ENCODE measurements at places on chromosomes 6 and 20.

GRCh38 chr6:142162780-142163179, 15.7 kb downstream of the VTA1 start:
- DNase-seq = no peak

DNA sequence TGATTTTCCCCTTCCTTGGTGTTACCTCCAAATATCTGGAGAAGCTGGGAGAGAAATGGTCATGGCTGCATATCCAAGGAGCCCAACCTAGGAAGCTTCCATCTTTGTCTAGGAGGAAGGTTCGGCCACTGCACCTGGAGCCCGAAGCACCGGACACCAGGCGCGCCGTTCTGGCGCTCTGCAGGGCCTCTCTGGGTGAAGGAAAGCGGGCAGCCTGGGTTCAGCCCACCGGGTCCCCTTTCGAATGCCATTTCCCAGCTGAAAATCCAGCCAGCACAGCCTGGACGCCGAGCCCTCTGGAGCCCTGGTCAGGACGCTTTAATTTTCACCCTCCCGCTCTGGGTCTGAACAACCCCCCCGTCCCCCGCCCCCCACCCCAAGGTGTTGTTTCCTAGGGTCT, 1.2 kb downstream of the LINC00237 start:
- no peak for DNase-seq

DNA sequence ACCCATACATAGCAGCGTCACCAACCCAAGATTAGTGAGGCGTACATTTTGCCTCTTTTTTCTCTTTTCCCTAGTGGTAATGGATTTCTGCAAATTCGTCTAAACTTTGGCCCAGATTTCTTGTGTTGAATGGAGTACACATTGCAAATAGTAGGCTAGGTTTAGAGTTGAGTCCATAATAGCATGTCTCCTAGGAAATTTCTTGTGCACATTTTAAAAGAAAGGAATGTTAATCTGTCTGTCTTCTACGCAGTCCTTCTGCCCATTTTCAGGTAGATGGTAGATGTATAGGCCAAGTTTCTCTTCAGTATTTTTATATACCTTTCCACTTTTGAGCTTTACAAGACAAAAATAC, 15.7 kb downstream of the TAB2 start:
- no peak for DNase-seq

- no peak for DNase-seq
Measured at GRCh38 chr6:85136310-85136709, 313.6 kb upstream of the NT5E start.

DNA sequence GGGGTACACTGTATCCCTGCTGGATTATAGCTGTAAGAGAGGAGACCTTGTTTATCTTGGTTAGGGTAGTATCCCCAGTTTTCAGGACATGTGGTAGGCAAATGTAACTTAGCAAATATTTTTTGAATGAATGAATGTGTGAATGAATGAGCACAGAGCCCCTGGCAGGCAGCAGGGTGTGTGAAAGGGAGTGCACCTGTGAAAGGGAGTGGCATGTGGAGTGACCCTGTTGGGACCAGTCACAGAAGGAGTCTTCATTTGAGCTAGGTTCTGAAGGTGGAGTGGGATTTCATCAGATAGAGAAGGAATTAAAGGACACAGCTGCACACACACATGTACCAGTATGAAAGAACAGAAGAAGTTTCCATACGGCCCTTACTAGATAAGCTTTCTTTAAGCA, 4.9 kb downstream of the SMAP1 start:
- no peak for DNase-seq

- no peak for DNase-seq
Measured at GRCh38 chr6:21359926-21360325, 233.6 kb upstream of the SOX4 start.

- no peak for DNase-seq
Measured at GRCh38 chr6:147507162-147508041, 1.1 kb upstream of the SAMD5 start.

DNA sequence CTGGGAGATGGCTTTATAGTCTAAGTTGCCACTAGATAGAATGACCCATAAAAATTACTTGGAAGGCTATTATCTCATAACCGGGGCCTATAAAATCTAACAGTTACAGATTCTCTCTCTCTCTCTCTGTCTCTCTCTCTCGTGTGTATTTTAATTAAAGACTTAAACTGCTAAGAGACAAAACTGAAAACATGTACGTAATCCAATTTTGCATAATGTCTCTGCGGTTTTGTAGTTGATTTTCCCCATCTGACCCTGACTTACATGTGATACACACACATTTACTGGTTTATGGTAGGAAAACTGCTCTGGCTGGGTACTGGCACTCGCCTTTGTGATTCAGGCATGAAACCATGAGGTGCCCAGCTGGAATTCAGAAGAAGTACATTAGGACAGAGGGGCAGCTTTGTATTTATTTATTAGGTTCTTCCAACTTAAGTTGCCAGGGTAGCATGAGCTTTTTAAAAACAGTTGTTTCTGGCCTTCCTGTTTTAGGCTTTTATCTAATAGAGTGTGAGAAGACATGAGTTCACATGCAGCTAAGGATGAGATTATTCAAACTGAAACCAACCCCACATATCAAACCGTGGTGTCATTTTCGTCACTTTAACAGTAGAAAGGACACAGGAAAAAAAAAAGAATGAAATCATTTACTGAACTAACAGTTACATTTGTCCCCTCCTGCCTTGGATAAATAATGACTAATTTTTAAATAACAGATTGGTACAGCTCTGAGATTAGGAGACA, 182.5 kb downstream of the GMPR start:
- DNase-seq = no peak

GRCh38 chr6:14146506-14147096, 29.0 kb downstream of the CD83 start:
- no peak for DNase-seq

DNA sequence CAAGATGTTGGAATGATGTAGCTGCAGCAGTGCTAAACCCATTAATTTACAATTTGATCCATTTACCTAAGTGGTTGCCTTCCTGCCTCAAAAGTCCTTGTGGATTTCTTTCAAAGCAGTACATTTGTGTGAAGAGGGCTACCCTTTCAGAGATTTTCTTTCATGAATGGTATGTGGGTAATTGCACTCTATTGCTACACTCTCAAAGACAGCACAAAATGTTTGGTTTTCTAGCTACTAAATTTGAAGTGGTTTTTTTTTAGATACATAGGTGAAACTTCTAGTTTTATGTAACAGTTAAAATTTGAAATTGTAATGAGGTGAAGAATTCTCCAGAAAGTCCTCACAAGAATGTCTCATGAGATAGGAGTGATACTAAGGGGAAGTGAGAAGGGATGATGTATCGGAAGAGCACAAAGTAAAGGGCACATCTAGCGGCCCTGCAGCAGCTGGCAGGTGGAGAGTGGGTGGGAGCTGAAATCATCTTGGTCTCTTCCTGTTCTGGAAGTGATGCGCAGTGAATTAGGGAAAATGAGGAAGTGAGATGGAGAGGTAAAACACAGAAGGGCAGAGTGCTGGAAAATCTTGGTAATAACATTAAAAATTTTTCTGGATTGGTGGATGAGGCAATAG, 236.8 kb upstream of the MAN1A1 start:
- no peak for DNase-seq

- no peak for DNase-seq
Measured at GRCh38 chr6:47680051-47680450, 18.3 kb upstream of the ADGRF4 start.

- no peak for DNase-seq
Measured at GRCh38 chr6:125747589-125748405, 1.6 kb upstream of the HEY2 start.

DNA sequence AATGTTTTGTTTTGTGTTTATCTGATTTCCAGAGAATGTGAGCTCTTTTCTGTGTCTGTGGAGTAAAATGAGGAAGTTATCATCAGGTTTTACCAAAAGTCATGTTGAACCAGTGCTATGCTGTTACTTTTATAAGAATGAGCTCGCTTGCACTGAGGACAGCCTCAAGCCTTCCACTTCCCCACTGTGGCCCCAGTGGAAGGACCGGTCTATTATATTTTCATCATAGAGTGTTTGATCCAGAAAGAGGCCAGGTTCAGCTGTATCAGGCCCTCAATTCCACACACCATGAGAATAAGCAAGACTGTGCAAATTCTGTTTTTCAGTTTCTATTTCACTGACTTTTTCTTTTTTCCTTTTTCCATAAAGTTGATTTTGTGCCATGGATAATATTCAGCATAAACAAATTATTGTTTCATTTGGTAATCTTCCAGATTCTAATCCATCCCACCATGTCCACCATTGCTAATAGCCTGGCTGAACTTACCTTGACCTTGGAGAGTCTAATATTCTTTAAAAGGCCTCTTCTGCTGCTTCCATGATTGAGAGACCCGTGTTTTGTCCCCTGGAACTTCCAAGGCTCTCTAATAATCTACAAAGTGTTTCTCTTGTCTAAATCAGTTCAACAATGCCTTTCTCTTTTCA, 286.2 kb downstream of the THBS2 start:
- DNase-seq = no peak

- DNase-seq = no peak
Measured at GRCh38 chr6:134295953-134296553, 21.9 kb downstream of the SGK1 start.

- DNase-seq = no peak
Measured at GRCh38 chr20:2109425-2110210, 8.0 kb downstream of the STK35 start.

- DNase-seq = no peak
Measured at GRCh38 chr20:8353512-8353911, 221.4 kb downstream of the PLCB1 start.

- DNase-seq = no peak
Measured at GRCh38 chr6:53058388-53059195, 6.6 kb upstream of the FBXO9 start.

DNA sequence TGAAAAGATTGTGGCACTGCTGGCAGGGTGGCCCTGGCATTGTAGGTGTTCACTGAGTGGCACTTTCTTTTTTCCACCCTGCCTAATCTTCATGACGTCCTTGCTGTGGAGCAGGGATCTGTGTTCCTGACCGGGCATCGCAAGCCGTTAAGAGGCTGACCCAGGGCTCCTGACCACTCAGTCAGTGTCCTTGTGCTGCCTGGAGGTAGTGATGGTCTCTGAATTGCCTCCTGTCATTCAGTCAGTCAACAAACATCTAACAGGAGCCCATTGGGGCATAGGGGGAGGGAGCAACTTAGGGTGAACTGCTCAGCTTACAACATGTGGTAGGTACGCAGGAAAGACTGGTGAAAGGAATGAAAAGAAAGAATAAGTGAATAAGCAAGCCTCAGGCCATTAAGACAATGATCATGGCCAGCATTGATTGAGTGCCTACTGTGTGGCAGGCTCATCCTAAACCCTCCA, 152.0 kb downstream of the CEBPB start:
- DNase-seq = no peak

DNA sequence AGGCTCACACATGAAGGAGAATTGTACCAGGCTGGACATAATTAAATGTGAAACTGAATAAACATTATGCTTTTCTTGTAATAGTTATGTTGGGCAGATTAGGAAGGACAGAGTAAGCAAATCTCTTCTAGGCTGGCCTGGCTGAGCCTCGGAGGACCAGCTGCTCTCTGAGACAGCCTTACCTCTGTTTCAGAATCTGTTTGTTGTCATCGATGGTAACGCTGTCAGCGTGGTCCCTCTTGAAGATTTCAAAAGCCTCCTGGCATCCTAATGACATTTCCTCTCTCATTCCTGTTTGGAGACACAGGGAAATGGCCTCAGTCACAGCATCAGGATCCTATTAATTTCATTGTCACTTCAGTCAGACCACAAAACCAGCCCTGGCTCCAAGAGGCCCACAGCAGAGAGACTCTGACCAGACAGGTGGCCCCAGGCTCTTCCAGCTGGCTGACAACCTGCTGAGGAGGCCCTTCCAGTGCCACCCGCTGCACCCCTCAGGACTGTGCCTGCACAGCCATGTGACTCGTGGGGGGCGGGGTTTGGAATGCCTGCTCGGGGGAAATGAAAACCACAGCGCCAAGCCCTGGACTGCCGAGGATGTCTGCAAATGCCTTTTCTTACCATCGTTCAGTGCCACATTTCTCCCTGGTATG, 108.5 kb upstream of the KCNK16 start:
- peak; percentile 52 for DNase-seq

- no peak for DNase-seq
Measured at GRCh38 chr6:160043784-160044183, 74.9 kb downstream of the IGF2R start.

DNA sequence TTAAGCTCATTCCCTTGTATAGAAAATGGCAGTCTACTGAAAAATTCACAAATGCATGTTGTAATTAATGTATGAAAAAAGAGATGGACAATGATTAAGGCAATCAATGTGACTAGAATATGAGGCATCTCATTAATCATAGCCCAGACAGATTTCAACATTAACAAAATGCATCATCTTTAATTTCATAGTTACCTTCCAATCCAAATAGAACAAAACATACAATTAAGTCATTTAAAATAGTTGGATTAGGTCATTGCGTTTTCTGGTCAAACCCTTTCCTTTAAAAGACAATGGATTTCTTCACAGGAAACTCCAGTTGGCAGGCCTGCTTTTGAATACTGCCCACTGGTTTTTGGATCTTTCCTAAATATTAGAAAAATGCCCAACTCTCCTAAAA, 203.9 kb downstream of the HAO1 start:
- DNase-seq = no peak

DNA sequence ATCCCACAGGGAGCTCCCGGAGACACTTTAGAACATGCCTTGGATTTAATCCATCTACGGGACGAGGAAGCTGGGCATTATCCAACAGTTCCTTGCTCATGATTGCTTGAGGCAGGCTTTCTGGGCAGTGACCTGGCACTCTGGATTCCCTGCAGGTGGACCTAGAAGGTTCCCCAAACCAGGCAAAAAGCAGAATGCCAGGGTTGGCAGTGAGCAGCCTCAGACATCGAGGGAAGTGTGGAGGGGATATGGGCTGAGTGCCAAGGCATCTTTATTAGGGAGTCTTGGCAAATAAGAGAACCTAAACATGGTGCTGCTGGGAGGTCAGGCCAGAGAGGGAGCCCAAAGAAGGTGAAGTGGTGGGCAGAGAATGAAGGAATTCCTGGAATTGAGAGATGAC, 158.5 kb downstream of the CD83 start:
- no peak for DNase-seq

All from mesothelial cell of epicardium (in vitro differentiated cells).